ENCODE measurements at places on chromosomes 6 and 20. TPM values are rescaled to one million over a fixed set of nuclear protein-coding genes. Genes with fewer than 3 reads are reported as not detected.

Gene SEMG1
- not detected for total RNA-seq

GRCh38 chr20:5522422-5522821 is 205.7 kb upstream of the PROKR2 start:
- DNase-seq: no peak

Gene PTPRA
- total RNA-seq: 51.4 TPM

- no peak for DNase-seq
These were observed 29.7 kb upstream of the RFPL4B start for GRCh38 chr6:112317461-112317860.

DNA sequence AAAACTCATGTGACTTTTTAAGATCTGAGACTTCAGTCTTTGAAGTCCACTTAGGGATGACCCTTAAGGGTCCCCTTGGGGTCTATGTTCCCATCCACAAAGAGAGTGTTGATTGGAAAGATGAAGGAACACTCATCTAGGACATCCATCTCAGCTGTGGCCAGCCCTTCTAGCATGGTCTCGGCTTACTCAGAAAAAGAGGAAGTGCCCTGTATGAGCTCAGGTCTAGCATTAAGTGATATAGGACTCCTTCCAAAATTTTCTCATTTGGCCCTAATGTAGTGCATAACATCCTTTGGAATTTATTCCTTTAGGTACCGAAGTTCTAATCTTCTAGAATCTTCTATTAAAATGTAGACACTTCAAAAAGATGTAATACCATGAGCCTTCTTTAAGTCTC is 77.4 kb downstream of the NDUFAF5 start:
- DNase-seq: no peak

DNA sequence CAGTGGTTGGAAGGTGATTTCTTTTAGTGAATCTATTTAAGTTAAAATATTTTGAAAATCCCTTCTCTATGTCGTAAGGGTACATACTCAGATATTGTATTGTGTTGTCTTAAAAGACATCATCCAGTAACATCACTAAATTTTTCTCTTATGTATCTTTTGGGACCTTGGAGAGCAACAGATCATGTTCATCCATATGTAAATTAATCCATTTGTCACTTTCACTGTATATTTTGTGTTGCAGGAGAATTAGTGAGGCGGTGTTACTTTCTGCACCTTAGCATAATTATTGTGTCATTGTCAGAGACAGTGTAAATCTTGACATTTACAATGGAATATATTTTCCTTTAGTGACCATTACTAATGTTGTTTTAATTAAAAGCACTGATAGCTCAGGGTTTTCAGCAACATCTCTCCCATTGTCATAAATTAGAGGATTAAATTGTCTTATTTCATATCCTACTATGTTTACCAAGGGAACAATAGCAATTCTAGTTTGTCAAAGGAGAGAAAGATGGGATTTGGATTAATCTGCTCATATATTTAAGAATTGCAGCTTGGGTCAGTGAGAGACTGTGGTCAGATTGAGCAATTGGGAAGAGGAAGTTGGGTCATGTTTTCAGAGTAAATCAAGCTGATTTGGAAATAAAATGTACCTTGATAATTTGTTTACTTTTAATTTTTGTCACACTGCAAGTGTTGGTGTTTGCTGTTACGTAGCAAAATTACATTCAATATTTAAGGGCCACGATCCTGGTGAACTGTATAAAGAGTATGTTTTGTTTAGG is 22.7 kb downstream of the DOK5 start:
- no peak for DNase-seq

DNA sequence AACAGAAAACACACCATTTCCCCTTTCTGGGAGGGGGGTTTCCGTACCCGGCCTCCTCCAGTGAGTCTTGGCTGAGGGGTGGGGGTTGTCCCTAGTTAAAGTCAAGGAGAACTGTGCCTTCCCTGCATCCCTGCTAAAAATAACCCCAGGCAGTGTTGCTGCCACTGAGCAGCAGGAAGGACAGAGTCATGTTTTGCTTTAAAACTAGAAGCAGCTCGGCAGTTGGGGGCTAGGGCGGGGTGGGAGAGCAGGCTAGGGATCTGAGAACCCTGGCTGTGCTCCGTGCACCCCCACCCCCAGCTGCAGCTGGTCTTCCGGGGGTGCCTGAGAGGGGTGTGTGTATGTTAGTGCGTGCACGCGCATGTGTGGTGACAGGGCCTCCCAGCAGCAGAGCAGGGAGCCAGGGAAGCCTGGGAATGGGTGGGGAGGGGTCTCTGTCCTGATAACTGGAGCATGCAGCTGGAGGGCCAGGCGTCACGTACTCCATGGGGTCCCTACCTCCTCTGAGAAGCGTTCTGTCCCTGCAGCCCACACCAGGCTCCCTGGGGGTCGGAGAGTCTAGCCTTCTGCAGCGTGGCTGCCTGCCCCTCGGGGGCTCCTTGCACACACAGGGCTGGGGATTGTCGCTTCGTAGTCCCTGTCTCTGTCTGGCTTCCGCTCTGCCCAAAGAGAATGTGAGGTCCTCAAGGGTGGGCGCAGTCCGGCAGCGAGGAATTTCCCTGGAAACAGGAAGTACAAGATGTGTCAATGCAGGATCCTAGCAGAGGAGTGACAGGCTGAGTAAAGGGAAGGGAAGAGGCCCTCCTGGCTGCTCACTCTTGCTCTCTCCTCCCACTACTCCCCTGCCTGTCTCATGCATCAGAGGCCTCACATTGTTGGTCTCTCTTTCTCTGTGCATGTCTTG is 16.8 kb upstream of the ARMC12 start:
- no peak for DNase-seq

Gene PERP
- total RNA-seq: 152 TPM

Gene HIVEP2
- total RNA-seq: 1.0 TPM

DNA sequence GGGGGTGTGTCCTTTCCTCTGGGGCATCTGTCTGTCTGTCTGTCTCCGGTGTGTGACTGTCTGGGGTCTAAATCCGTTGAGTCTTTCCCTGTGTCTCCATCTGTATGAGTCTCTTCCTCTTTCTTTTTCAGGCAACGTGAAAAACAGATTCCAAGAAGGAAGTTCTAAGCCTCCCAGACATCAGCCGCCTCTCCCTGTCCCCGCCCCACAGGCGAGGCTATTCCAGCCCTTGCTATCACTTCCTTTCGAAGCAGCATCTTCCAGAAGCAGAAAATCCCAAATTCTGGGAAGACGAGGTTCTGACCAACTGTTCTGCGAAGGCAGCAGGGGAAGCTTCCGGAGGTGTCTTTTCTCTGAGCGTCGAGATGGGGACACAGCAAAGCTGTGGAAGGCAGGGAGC is 34.0 kb downstream of the PMEPA1 start:
- no peak for DNase-seq

Gene GPR6
- not detected for total RNA-seq

GRCh38 chr6:129217701-129218100 is 334.8 kb downstream of the LAMA2 start:
- no peak for DNase-seq

Gene AHI1
- 10.4 TPM for total RNA-seq

- DNase-seq: no peak
These were observed 6.2 kb downstream of the BPHL start for GRCh38 chr6:3124667-3125066.

DNA sequence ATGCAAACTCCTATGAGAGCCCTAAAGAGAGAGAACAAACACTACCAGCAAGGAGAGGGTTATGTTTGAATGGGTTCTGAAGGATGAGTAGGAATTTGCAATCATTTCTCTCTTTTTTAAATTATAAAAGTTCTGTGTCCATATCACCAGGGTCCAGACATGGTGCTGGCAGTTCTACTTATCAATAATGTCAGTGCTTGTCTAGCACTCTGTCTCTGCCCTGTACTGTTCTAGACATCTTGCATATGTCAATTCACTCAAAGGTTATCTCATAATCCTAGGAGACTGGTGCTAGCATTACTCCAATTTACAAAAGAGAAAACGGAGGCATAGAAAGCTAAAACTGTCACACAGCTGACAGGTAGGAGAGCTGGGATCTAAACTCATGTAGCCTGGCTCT is 101.3 kb downstream of the VEGFA start:
- DNase-seq: no peak

GRCh38 chr20:24580006-24580405 is 110.6 kb downstream of the SYNDIG1 start:
- DNase-seq: no peak

DNA sequence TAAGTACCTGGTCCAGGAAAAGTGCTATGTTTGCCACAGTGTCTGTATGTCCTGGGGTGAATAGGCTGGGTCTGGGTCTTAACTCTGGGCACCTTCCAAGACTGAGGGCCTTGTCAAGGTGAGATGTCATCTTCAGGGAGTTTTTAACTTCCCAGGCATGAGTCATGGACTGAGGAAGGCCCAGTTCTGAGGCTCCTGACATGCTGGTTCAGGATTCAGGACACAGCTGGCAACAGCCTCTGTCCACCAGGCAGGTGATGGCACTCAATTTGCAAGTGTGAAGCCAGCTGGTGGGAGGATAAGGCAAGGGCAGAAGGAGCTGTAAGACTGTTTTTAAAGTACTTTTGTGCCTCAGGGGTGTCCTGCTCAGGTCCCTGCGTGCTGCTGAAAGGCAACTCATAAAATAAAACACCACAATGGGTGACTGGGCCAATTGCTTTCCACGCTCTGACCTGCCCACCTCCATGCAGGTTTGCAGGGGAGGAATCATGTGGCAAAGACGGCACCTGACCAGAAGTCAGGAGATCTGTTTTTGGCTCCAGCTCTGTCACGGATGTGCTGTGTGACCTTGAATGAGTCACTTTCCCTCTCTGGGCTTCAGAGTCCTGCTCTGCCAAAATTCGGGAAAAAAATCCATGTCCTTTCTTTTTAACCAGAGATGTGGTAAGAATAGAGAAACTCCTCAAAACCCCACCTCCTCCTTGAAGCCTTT is 4.9 kb upstream of the PACSIN1 start:
- DNase-seq: no peak

DNA sequence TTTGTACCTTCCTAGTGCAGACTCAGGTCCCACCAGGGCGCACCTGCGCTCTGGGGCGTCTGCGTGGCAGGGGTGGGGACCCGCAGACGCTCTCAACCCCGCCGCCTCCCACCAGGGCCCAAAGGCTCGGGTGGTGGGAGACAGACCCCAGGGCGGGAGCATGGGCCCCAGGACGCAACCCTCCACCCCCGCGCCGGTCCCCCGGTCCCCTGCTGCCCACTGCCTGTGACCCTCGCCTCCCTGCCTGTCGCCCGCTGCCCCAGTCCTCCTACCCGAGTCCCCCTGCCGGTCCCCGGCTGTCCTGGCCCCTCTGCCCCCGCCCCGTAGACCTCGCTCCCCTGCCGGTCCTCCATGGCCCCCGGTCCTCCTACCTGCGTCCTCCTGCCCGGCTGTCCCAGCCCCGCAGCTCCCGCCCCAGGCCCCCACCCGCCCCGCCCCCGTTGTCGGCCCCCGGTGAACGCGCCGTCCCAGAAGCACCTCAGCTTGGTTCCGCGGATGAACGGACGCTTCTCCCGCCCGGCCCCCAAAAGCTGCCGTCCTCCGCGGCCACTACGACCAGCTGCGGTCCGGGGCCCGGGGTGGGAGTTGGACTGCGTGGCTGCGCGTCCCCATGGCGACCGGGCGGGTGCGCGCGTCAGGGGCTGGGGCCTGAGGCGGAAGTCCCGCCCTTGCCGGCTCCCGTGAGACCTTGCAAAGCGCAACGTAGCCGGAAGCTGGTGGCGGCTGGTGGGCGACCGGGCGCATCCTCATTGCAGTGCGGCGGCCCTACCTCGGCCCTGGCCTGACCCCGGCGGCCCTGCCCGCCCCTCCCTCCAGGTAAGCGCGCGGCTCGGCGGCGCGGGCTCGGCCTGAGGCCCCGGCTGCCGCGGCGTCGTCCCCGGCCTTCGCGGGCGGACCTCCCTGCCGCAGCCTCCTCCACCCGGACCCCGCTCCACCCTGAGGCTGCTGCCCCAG is at the start of gene ARFGAP1:
ARFGAP1 (plus strand) TSS at position 709 of the 954 bp plus-strand sequence. CDS start 2,768 bp downstream, outside the sequence.
- DNase-seq: peak; percentile 96

GRCh38 chr20:58709703-58710039 is 17.1 kb downstream of the NPEPL1 start:
- DNase-seq: no peak

- no peak for DNase-seq
These were observed 703.4 kb downstream of the EPHA7 start for GRCh38 chr6:92715991-92716390.

DNA sequence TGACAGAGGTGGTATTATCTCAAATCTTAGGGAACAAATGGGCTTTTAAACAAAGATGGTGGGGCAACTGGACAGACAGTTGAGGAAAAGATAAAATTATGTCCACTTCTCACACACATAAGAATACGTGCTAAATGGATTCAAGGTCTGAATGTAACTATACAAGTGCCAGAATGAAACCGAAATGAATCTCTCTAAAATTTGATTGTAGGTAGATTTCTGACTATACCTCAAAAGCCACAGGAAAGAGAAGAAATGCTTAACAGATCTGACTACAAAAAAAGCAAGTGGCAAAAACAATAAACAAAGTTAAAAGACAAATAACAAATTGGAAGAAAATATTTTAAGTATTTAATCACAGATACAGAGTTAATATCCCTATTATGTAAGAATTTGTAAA is 182.7 kb upstream of the OLIG3 start:
- no peak for DNase-seq

DNA sequence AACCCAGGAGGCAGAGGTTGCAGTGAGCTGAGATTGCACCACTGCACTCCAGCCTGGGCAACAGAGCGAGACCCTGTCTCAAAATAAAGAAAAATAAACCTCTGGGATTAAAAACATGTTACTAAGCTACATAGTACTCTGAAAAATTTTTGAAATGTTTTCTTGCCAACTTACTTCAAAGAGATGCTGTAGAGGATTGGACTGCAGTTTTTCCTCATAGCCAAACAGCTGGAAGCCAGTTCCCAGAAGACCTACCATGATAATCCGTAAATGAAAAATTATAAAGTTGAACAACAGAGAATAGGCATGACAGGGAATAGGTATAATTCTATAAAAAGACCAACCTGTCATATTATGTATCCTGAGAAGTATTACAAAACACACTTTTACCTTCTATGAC is 48.0 kb downstream of the RARS2 start:
- no peak for DNase-seq

DNA sequence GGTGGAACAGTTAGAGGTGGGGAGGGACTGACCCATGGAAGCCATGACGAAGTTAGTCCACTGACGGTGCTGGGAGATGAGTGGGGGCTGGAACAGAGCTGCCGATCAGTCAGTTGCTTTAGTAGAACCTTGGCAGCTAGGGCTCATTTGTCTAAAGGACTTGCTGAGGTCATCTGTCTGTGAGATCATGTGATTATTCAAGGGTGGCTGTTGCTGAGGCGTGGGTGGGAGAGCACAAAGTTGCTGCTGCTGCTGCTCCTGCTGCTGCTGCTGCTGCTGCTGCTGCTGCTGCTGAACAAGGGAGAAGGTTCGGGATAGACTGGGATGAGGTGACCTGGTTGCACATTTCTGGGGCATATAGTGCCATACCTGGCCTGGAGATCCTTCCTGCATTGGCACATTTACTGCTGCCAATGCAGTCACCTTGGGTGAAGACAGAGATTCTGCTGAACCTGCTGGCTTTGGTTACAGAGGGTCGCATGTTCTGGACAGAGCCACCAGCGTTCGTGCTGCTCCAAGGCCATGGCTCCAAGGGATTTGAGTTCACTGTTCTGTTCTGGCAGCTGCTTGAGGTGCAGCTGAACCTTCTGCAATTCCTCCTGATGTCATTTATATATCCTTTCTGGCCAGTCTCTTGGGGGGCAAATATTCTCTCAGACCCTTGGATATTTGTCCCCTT is 840.5 kb downstream of the HACE1 start:
- DNase-seq: no peak

GRCh38 chr6:44730771-44731391 is 343.4 kb downstream of the CDC5L start:
- no peak for DNase-seq

Gene TRIM10
- 1.4 TPM for total RNA-seq
